GM12864 (cell line): ENCODE measurements at places on chromosomes 13 and 19.

- no peak for DNase-seq
These were observed 5.7 kb downstream of the ZNF431 start for GRCh38 chr19:21147540-21147939.

GRCh38 chr13:113126265-113127150 is 3.9 kb downstream of the F10 start:
- no peak for DNase-seq

DNA sequence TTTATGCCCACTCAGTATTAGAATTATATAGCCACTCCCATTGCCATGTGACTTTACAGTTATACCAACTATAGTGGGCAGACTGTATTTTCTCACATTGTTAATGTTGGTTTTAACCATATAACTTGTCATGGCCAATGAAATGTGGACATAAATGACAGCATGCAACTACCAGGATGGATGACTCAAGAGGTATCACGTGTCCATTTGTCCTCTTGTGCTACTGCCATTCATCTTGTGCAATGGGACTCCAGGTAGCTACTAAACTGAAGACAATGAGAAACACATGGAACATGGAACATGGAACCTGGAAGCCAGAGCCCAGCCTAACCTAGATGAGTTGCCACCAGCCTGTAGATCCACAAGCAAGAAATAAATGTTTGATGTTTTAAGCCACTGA is 242.7 kb upstream of the IPO5 start:
- no peak for DNase-seq

DNA sequence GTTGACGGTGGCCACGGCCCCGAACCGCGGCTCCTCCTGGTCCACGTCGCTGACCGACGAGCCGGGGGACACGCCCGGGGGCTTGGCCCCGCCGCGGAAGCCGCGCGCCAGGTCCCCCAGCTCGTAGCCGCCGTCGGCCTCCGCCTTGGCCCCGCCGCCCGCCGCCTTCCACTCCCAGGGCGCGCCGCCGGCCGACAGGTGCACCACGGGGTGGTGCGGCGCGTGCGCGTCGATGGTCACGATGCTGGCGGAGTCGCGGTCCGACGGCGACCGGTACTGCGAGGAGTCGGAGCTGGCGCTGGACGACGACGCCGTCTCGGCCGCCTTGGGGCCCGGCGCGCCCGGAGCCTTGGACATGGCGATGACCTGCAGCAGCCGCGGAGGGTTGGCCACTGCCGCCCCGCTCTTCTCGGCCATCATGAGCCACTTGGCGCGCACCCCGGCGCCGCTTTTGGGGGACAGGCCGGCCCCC is 9.0 kb downstream of the PLPPR3 start:
- no peak for DNase-seq

GRCh38 chr13:65940720-65941119 is 1289.4 kb downstream of the PCDH9 start:
- DNase-seq: no peak
